ENCODE measurements at places on chromosomes 1 and 21. TPM values are rescaled to one million over a fixed set of nuclear protein-coding genes. Genes with fewer than 3 reads are reported as not detected.

Gene FCRL4
- polyA plus RNA-seq: not detected

Gene SORT1
- 32.0 TPM for polyA plus RNA-seq

Gene TRABD2B
- 5.3 TPM for polyA plus RNA-seq

Gene CNIH4
- polyA plus RNA-seq: 33.5 TPM

Gene SLAMF6
- 0.11 TPM for polyA plus RNA-seq

Gene FAM3B
- 0.30 TPM for polyA plus RNA-seq

Gene LCA5L
- polyA plus RNA-seq: 1.1 TPM

Gene IPO13
- polyA plus RNA-seq: 22.5 TPM

Gene PCP4
- 1.2 TPM for polyA plus RNA-seq

Gene APCS
- polyA plus RNA-seq: not detected

Gene PSEN2
- polyA plus RNA-seq: 101 TPM

Gene ST7L
- polyA plus RNA-seq: 17.4 TPM

Gene CYYR1
- polyA plus RNA-seq: 11.9 TPM

Gene PTAFR
- 1.8 TPM for polyA plus RNA-seq

Gene CELSR2
- 7.0 TPM for polyA plus RNA-seq

Gene LEPR
- polyA plus RNA-seq: 9.2 TPM

Gene CAPN8
- polyA plus RNA-seq: 0.60 TPM

Gene WNT9A
- 4.1 TPM for polyA plus RNA-seq

Gene OR2M3
- polyA plus RNA-seq: 0.01 TPM

Gene TGFBR3
- polyA plus RNA-seq: 33.3 TPM

Gene TMEM63A
- polyA plus RNA-seq: 20.3 TPM

Gene TCP10L
- polyA plus RNA-seq: 1.3 TPM

Gene PGBD5
- polyA plus RNA-seq: 16.9 TPM

Gene TINAGL1
- polyA plus RNA-seq: 19.3 TPM

Gene CCDC17
- 1.2 TPM for polyA plus RNA-seq

Gene KLF17
- polyA plus RNA-seq: not detected

Gene DLGAP3
- 0.20 TPM for polyA plus RNA-seq

Gene C1QB
- polyA plus RNA-seq: 17.1 TPM

Gene SYT6
- polyA plus RNA-seq: 1.5 TPM

Gene SLC35A3
- 20.8 TPM for polyA plus RNA-seq

Gene PGLYRP3
- not detected for polyA plus RNA-seq

Gene ZNF695
- 2.2 TPM for polyA plus RNA-seq

Gene EVI5
- polyA plus RNA-seq: 12.3 TPM

Gene GPR25
- not detected for polyA plus RNA-seq

Gene NTNG1
- 9.0 TPM for polyA plus RNA-seq

Gene IRF6
- polyA plus RNA-seq: 8.2 TPM

Gene LIN28A
- not detected for polyA plus RNA-seq

Data from muscle of back (tissue), 13 donors.